ENCODE measurements at places on chromosomes 6 and 20. TPM values are rescaled to one million over a fixed set of nuclear protein-coding genes. Genes with fewer than 3 reads are reported as not detected.

GRCh38 chr20:51404297-51405060 lies 138.0 kb downstream of the NFATC2 start:
- DNase-seq = no peak

Gene NSFL1C
- total RNA-seq = 51.3 TPM

Gene CRIP3
- 0.45 TPM for total RNA-seq

Gene LKAAEAR1
- total RNA-seq = 1.3 TPM

GRCh38 chr6:47438481-47439347 lies 38.9 kb upstream of the CD2AP start:
- DNase-seq = peak; percentile 4

- no peak for DNase-seq
Measured at GRCh38 chr6:134720353-134721059, 229.4 kb downstream of the ALDH8A1 start.

Gene MICAL1
- 15.1 TPM for total RNA-seq

DNA sequence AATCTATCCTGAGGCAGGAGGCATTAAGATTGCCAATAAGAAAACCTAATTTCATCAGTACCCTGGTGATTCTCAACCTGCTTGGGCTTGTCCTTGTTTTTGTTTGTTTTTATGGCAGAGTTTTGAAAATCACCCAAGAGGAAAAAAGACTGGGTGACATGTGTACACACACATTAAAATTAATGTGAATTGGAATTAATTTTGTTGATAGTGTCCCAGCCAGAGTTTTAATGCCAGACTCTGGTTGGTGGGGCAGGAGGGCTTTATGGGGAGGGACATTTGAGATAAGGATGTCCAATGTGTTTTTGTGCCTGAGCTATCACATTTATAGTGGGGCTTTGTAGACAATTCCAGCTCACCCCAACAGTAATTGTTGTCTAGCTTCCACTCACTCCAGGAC lies 184.6 kb downstream of the ID4 start:
- no peak for DNase-seq

Gene APOM
- total RNA-seq = 4.6 TPM

DNA sequence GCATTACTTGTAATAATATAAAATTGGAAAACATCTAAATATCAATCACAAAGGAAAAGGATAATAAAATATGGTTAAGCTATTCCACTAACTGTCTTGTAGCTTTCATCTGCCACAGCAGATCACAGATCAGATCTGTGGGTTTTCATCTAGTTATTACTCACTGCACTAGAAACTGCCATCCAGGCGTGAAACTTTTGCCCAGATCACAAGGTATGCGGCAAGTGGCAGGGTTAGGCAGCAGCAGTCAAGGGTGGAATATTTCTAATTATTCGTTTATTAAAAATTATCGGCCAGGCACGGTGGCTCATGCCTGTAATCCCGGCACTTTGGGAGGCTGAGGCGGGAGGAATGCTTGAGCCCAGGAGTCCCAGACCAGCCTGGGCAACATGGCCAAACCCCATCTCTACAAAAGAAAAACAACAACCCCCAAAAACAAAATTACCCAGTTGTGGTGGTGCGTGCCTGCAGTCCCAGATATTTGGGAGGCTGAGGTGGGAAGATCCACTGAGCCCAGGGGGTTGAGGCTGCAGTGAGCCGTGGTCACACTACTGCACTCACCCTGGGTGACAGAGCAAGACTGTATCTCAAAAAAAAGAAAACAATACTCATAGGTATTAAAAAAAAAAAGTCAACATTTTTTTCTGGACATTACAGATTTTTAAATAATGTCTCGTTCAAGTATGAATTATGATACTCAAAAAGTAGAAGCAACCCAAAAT lies 32.1 kb downstream of the BEND3 start:
- no peak for DNase-seq

Gene FGD2
- 21.5 TPM for total RNA-seq
